ENCODE measurements at places on chromosomes 13 and 19. TPM values are rescaled to one million over a fixed set of nuclear protein-coding genes. Genes with fewer than 3 reads are reported as not detected.

GRCh38 chr13:33119022-33119781 is 103.0 kb downstream of the KL start:
- DNase-seq = no peak
- H3K27ac ChIP-seq = peak overlapping the region; percentile 72
- H3K4me3 ChIP-seq = no peak overlapping the region
- peaks cover 52% of the 10 kb centered on the region for H3K36me3 ChIP-seq
- peaks cover 24% of the 10 kb centered on the region for H3K4me1 ChIP-seq

DNA sequence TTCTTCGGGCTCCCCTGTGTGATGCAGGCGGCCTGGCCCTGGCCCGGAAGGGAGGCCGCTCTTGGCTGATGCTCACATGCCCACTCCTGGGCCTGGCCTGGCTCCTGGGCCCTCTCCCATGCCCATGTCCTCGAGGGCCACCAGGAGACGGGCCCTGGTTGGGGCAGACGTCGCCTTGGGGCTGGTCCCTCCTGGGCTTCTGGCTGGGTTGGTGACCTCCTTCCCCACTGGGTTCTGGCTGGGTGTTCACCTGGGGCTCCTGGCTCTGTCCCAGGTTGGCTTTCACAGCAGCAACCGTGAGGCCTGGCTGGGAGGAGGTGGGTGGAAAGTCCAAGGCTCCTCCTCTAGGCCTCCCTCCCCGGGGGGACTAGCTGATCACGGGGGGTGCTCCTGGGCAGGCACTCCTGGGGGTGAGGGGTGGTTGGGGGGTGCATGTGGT is 15.5 kb upstream of the SLC7A10 start:
- H3K4me1 ChIP-seq = no peaks in the 10 kb centered on the region
- H3K27ac ChIP-seq = no peak overlapping the region
- H3K4me3 ChIP-seq = no peak overlapping the region
- no peak for DNase-seq
- H3K27me3 ChIP-seq = peaks cover 13% of the 10 kb centered on the region

GRCh38 chr13:26200811-26201210 is 21.3 kb downstream of the RNF6 start:
- no peaks in the 10 kb centered on the region for H3K36me3 ChIP-seq
- no peak overlapping the region for H3K27ac ChIP-seq
- H3K4me1 ChIP-seq = peaks cover 6% of the 10 kb centered on the region
- no peaks in the 10 kb centered on the region for H3K27me3 ChIP-seq

- H3K4me3 ChIP-seq = no peak overlapping the region
- no peak overlapping the region for H3K27ac ChIP-seq
- no peaks in the 10 kb centered on the region for H3K4me1 ChIP-seq
- peak; percentile 67 for DNase-seq
- peaks cover 1% of the 10 kb centered on the region for H3K36me3 ChIP-seq
Observed at GRCh38 chr19:1057176-1057855, 9.7 kb upstream of the ARHGAP45 start.

DNA sequence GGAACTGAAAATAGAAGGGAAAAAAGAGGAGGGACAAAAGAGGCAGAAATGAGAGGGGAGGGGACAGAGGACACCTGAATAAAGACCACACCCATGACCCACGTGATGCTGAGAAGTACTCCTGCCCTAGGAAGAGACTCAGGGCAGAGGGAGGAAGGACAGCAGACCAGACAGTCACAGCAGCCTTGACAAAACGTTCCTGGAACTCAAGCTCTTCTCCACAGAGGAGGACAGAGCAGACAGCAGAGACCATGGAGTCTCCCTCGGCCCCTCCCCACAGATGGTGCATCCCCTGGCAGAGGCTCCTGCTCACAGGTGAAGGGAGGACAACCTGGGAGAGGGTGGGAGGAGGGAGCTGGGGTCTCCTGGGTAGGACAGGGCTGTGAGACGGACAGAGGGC is at the start of gene CEACAM5:
CEACAM5 (plus strand) TSS at position 146 of the 400 bp plus-strand sequence; CDS start at position 252, 106 bp downstream.
- no peak within 1 kb of the TSS for H3K4me3 ChIP-seq
- H3K36me3 ChIP-seq = no peaks in the 10 kb centered on the region
- H3K4me1 ChIP-seq = no peaks in the 10 kb centered on the region
- no peak within 1 kb of the TSS for H3K27ac ChIP-seq

DNA sequence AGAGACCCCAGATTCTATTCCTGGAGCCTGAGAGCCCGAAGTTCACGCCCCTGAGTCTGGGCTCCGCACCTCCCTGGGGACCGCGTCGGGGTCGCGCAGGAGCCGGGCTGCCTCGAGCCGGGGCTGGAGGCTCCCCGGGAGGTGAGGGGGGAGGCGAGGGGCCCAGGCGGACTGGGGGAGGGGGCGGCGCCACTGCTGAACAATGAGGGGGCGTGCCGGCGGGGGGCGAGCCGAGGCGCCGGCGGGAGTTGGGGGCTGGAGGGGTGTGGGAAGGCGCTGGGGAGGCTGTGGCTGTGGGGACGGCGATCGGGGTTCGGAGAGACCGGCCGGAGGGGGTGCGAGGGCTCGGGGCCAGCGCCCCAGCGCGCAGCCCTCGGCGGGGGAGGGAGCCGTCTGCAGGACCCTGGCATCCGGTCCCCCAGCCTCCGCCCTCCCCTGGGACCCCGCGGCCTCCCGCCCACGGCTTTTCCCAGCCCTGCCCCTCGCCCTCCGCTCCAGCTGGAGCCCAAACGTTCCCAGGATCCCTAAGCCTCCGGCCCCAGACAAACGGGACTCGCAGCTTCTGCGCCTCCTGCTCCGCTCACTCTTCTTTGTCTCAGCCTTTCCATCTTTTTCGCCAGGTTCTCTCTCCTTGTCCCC is 922 bp downstream of the PLEKHG2 start:
- peaks cover 26% of the 10 kb centered on the region for H3K4me1 ChIP-seq
- H3K36me3 ChIP-seq = peaks cover 32% of the 10 kb centered on the region
- peak; percentile 60 for DNase-seq
- no peaks in the 10 kb centered on the region for H3K27me3 ChIP-seq
- peak overlapping the region; percentile 90 for H3K4me3 ChIP-seq
- H3K27ac ChIP-seq = peak overlapping the region; percentile 98

GRCh38 chr13:98947925-98948324 is 29.9 kb downstream of the DOCK9 start:
- no peak for DNase-seq
- H3K4me1 ChIP-seq = peaks cover 2% of the 10 kb centered on the region
- no peaks in the 10 kb centered on the region for H3K36me3 ChIP-seq
- no peak overlapping the region for H3K27ac ChIP-seq

The ATP4A gene
- not detected for total RNA-seq

- no peak overlapping the region for H3K4me3 ChIP-seq
- peaks cover 1% of the 10 kb centered on the region for H3K36me3 ChIP-seq
- DNase-seq = no peak
- H3K4me1 ChIP-seq = peaks cover 3% of the 10 kb centered on the region
- peaks cover 13% of the 10 kb centered on the region for H3K27me3 ChIP-seq
Observed at GRCh38 chr13:109747524-109747923, 38.9 kb downstream of the IRS2 start.

DNA sequence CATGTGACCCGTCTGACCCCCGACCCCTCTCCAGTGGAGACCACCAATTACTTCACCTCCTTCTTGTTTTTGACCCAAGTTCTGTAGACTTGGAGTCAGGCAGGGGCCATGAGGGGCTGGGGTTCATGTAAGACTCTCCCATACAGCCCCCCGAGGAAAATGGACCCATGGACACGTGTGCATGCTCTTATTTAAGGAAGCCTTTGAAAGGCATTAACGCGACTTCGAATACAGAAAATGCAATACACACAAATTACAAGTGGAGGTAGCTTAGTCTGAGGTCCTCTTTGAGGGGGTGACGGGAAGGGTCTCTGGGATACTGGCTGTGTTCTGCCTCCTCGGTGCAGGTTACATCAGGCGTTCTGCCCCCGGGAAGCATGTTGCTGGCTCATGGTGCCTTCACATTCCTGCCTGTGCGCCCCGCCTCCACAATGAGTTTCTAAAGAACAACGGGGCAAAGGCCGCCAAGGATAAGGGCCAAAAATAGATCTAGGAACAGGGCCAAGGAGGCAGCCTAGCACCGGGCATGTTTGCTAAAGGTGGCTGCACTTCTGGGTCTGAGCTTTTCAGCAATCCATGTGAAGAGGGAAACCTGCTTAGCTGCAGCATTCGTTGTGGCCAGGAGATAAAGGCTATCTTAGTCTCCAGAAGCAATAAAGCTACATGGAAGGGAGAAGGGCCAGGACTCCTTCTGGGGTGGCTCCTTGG is 54.5 kb downstream of the RAB20 start:
- H3K4me1 ChIP-seq = peaks cover 20% of the 10 kb centered on the region
- no peak overlapping the region for H3K27ac ChIP-seq
- peaks cover 85% of the 10 kb centered on the region for H3K36me3 ChIP-seq
- H3K4me3 ChIP-seq = no peak overlapping the region
- no peaks in the 10 kb centered on the region for H3K27me3 ChIP-seq
- DNase-seq = peak; percentile 10
